ENCODE measurements at places on chromosomes 13 and 19.
A peak's percentile ranks its signal among the peaks of the same experiment; 100 is the strongest.

DNA sequence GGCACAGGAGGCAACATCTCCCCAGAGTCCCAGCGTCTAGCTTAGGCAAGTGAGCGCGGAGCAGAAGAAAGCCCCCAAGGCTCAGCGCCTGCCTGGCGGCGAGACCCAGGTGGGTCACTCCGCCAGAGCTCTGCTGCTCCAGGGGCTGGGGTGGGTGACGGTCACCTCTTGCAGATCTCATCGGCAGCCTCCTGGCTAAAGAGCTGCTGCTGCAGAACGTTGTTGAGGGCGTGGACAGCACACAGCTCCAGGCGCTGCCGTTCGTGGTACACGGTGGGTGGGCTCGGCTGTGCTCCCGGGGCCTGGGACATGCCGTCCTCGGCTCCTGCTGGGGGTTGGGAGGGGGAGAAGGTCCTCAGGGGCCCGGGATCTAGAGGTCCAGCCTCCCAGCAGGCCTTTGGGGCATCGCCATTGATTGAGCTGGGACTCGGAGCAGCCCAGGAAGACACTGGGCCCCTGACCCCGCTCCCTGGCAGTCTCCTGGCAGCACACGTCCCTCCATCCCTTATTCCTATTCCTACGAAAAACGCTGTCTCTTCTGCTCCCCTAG is 795 bp downstream of the JOSD2 start:
- no peak for DNase-seq

DNA sequence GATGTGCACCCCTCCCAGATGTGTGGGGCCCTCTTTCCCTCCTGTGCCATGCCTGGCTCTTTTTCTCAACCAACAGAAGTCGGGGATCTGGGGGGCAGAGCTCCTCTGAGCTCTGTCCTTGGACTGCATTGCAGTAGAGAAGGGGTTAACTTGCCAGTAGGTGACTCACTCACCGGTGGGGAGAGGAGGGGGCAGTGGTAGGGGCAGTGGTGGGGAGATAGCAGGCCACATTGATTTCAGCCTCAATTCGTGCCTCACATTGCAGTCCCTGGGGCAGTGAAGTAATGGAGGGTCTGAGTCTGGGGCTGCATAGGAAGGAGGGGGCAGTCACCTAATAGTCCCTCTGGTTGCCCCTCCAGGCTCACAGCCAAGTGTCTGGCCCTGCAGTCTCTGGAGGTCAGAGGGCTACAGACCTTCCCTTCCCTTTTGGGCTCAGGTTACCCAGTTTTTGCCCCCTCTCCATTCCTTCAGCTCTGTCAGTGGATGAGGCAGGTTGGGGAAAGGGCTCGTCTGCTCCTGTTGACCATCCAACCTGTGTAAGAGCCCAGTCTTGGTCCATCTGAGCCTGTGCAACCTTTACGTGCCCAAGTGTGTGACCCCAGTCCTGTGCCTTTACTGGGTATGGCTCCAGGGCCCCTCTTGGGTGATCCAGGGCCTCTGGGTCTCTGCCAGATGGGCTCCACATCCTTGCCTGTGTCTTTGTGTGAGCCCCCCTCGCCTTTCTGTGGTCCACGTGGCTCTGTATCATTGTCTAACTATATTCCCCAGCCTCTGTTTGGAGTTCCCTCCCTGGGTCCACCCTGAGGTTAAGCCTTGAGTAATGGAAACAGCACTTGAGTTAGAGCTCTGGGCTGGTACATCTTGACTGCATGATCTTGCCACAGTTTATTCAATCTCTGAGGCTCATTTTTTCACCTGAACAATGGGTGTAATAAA is 13.0 kb downstream of the CIC start:
- DNase-seq = no peak

DNA sequence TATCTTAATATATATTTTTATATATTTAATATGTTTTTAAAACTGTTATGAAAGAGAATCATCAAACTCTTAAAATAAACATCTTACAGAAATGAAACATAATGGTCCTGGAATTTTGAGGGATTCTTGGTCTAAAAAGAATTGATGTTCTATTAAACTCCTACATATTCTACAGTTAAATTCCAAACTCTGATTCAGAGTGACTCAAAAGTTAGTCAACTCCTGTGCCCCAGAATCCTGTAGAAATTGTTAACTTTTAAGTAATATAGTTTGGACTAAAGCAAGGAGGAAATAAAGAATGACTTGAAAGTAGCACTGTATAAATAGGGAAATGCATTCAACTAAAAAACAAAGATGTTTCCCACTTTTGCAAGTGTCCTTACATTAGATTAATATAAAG is 47.7 kb downstream of the FNDC3A start:
- DNase-seq = peak; percentile 52

DNA sequence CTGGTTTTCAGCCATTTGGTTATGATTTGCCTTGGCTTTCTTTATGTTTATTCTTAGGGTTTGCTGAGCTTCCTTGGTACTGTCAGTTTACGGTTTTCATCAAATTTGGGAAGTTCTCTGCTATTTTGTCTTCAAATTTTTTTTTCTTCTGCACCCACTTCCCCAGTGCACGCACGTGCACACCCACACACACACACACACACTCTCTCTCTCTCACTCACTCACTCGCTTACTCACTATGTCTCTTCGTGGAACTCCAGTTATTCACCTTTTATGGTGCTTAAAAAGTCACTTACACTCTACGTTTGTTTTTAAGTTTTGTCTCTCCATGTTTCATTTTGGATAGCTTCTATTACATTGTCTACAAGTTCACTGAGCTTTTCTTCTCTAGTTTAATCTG is 7.1 kb downstream of the AKAP11 start:
- no peak for DNase-seq

DNA sequence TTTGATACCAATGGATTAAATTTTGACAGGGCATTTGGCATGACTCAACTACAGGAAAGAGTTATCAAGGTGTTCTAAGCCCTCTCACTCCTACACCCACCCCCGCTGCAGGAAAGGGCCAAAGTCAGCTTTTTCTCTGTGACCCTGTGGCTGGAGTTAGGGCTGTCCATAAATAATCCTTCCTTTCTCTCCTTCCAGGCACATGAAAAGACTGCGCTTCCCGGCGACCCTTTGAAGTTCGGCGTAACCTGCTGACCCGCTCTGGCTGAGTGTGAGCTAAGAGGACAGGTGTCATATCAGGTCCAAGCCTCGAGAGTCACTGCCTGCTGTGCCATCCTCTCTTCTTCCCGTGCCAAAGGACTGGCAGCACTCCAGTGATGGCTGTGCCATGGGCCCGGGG is 25.6 kb downstream of the ZNF114 start:
- no peak for DNase-seq

DNA sequence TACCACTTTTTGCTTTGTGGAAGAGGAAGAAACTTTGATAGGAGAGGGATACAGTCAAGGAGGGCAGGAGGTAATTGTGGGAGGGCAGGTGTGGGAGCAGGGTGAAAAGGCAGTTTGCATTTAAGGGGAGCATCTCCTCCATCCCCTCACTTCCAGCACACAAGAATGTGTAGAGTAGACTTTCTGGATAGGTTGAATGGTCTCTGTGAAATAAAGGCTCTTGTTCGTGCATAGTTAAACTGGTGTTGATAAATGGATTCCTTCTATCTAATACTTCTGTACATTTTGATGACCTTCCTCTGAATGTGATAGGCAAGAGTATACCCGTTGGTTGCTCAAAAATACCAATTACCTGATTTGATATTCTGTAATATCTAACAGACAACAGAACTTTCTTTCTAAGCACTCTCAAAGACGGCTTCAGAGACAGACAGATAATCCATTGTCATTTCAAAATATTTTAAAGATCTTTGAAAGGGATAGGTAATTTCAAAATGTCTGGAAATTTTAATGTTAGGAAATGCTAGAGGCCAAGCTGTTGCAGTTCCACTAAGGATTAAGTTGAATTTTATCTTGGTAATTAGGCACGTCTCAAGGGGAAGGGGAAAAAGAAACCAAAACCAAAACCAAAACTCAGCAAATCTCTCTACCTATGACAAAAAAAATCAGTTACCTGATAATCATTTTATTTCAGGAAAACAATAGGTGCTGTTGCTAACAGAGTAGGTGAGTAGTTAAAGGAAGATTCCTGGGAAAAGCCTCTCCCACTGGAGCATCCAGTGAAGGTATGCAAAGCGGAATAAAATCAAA is 302.6 kb downstream of the COG6 start:
- DNase-seq = no peak

Measured in skeletal muscle cell (primary cell).